ENCODE measurements at places on chromosomes 1 and 21.

DNA sequence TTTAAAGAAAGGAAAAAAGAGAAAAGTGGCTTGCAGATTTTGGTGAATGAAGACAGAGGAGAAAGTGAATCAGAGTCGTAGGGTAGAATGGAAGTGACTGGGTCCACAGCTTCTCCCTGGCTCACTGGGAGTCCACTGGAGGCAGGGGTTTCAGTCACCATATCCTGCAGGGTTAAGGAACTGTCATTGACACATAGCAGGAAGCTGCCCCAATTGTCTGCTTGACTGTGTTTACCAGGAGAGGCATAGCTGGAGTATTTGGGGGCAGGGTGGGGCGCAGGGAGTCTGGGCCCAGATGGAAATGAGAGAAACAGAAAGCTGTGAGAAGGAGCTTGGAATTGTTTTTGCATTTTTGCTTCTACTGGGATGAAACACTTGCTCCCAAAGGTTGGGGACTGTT, 228.8 kb upstream of the CSF3R start:
- no peak for DNase-seq

DNA sequence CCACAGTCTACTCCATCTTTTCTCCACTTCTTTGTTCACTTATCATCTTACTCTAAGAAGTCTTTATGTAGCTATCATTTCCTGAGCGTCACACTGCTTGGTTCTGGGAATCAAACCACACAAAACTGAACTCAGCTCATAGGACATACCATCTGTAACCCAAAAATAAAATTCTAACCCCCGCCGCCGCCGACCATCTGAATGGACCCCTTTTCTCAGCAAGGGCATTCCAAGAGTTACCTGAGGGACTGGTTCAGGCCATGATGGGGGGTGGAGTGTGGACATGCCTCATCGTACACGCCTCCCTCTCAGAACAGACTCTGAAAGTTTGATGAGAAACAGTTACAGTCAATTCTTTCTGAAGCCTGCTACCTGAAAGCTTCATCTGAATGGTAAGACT, 12.6 kb upstream of the CHI3L2 start:
- DNase-seq: no peak

- DNase-seq: no peak
Observed at GRCh38 chr1:59577774-59578173, 237.0 kb upstream of the HOOK1 start.

DNA sequence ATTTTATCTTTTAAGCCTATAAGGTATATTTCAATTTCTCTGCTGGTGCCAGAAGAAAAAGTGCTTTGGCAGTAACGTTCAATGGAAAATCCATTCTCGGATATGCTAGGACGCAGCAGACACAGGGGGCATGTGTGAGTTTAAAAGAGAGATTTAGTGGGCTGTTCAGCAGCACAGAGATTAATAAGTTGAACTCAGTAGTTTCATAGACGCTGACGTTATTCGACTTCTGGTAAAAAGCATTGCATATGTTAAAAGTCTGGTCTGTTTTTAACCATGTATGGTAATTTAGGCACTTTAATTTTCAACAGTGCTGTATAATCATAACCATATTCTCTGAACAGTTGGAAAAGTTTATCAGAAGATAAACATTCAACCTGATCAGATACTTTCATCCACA, 99.6 kb downstream of the ATP6V1G3 start:
- DNase-seq: no peak

DNA sequence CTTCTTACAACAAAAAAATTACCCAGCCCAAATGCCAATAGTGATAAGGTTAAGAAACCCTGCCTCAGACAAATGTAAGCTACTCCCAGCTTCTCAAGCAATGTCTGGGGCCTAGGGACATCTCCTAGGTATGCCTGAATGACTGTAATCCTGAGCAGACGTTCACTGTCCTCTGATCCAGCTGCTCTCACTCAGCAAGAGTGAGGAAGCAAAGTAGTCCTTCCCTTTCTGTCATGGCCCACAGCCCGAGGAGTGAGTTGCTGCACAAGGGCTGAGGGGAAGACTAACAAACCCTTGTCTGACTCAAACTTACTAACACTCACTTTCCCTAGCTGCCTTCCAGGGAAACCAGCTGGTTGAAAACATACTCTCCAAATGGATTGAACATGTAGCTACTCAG, 124.9 kb upstream of the TNFSF4 start:
- DNase-seq: no peak

GRCh38 chr1:231841616-231842344, 215.2 kb downstream of the DISC1 start:
- no peak for DNase-seq

- no peak for DNase-seq
Observed at GRCh38 chr1:209875515-209875914, 47.7 kb downstream of the UTP25 start.

DNA sequence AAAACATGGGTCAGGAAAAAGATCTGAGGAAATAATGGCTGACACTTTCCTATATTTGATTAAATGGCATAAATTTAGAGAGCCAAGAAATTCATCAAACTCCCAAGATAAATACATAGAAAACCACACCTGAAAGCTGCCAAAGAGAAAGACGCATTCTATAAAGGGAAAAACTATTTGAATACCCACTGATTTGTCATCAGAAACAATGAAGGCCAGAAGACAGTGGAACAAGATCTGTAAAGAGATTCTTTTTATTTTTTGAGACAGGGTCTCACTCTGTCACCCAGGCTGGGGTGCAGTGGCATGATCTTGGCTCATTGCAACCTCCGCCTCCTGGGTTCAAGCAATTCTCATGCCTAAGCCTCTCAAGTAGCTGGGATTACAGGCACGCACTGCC, 17.4 kb downstream of the SDE2 start:
- no peak for DNase-seq

DNA sequence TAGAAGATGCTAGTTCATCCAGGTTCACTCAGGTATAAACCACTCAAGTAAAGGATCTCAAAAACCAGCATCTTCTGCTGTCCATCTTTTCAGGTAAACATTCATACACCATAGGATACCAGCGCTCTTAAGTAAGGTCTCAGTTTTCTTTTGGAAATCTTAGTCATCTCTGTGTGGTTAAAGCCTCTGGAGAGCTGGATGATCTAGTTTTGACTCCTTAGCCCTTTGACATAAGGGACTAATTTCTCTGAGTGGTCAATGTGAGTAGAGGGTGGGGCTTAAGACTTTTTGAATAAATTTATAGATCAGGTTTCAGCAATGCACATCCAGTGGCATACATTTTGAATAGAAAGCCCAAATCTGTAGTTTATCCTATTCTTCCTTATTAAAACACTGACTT, 92.3 kb downstream of the CTH start:
- no peak for DNase-seq

GRCh38 chr1:221302357-221302756, 423.1 kb downstream of the HLX start:
- no peak for DNase-seq

DNA sequence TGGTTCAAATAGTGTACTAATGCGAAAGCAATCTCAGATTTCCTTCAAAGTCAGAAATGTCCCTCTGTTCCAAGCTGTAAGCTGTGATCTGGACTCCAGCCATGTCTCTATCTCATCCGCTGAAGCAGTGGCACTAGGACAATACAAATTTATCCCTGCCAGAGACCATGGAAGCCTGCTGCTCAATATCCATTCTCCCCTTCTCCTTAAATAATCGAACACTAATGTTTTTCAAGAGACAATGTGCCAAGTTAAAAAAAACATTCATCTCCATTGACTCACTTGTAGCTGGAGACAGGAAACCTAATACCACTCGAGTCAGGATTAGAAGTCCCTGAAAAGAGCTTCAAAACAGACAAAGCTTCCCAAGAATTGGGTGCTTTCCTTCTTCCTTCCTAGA, 38.5 kb upstream of the PGBD5 start:
- no peak for DNase-seq

- no peak for DNase-seq
Observed at GRCh38 chr1:220533504-220534109, 5.7 kb downstream of the MARK1 start.

DNA sequence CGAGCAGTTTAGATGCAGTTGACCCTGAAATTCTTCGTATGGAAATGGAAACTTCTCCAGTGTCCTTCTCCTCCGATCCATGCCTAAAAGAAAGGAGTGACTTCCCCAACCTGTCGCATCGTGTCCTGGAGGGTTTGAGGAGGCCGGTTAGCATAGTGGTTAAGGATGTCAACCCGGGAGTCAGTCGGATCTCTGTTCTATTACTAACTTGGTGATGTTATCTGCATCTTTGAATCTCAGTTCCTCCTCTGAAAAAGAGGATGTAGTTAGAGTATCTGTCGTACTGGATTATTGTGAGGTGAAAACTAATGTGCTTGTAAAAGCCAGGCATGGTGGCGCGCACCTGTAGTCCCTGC, 684 bp downstream of the ZBTB8B start:
- DNase-seq: no peak

- no peak for DNase-seq
Observed at GRCh38 chr1:29532751-29533150, 296.4 kb downstream of the PTPRU start.

GRCh38 chr21:20591284-20591683, 406.9 kb upstream of the NCAM2 start:
- DNase-seq: no peak

DNA sequence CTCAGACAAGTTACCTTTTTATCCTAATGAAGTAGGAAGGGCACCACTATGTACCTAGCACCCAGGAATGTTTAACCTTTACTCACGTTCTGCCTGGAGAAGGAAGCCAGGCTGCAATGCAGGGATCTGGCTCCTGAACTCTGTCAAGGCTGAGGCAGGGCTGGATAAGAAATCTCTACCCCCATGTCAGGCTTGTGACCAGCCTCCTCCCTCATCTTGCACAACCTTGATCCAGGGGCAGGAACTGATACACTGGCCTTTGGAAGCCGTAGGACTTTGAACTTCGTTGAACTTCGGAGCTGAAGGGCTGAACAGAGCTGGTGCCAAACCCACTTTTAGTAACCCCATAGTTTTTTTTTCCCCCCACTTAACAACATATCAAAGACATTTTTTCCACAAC, 8.0 kb upstream of the AKR1A1 start:
- no peak for DNase-seq

DNA sequence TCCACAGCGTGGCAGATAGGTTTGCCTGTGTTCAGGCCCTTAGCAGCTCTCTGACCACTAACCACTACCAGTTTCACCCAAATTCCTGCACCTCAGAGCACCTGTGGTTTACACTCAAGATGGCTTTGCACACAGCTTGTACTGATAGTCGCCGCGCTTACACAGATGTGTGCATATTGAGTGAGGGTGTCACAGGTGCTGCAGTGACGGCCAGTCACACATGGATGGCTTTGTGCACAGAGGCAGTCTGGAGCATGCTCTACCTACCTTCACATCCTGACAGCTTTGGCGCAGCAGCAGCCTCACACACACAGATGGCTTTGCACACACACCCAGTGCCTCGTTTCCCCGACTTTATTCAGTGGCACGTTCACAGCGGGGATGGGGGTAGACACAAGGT, 7.5 kb downstream of the DMAP1 start:
- DNase-seq: no peak

DNA sequence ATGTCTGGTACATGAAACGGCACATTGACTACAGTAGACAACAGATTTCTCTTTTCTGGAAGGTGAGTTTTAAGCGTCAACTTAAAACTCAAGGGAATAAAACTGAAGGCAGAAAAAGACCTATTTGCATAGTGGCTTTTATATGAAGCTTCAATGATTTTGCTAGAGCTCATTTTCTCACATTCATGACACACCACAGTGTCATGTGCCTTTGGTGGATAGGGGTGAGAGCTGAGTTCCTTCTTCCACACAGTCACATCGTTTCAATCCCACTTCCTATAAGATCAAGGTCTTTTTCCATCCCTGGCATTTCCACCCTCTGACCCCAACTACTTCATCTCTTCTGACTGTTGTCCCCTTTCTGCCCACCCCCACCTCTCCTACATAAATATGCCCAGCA, 31.0 kb downstream of the IL12RB2 start:
- DNase-seq: no peak

DNA sequence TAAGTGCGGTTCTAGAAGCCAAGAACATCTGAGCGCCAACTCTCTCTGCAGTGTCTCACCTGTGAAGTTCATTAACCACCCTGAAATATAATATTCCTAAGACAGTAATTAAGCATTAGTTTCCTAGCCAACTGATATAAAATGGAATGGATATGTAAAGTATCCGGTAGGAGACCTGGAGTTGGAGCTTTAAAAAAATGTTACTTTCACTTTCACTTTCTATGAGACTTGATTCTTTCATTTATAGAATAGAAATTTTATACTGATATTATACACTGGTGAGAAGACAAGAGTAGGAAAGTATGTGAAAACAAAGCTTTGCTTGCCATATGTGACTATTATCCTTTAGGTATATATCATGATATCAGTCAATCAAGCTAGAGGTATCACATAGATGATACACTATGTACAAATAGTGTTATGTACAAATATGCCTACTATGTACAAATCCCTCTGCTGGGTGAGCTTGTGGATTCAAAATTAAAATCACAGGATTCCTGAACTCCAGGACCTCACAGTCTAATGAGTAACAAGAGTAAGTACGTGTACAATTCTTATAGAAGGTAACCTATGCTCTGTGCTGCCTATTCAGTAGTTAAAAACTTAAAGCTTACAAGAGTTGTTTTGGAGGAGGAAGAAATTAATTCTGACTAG, 934.2 kb downstream of the TTLL7 start:
- no peak for DNase-seq

DNA sequence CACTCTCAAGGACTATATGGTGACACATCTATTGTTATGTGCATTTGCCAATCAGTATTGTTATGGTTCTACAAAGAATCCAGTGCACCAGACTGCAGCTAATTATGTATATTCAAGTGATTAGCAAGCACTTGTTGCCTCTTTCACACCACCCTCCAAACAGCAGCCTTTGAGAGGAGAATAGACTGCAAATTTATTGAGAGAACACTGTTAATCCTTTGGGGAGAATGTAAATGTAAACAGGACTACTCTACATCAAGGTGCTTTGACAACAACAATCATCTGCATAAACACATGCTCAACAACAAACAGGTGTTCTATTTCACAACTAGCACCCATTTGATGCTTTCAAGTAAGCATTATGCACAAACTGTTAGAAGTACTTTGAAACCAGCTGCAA, 117.4 kb downstream of the AKT3 start:
- no peak for DNase-seq

GRCh38 chr1:1415751-1416150, 5.3 kb downstream of the ANKRD65 start:
- DNase-seq: no peak

GRCh38 chr1:230891413-230891812, 23.1 kb upstream of the C1orf198 start:
- DNase-seq: no peak

GRCh38 chr1:208604295-208604694, 360.1 kb upstream of the PLXNA2 start:
- no peak for DNase-seq

- no peak for DNase-seq
Observed at GRCh38 chr21:41439248-41439647, 13.2 kb downstream of the MX1 start.

- DNase-seq: no peak
Observed at GRCh38 chr1:1302951-1303509, 4.7 kb downstream of the ACAP3 start.

GRCh38 chr21:42352441-42353095, 1.8 kb upstream of the TFF2 start:
- DNase-seq: no peak

- no peak for DNase-seq
Observed at GRCh38 chr1:183783342-183783741, 21.6 kb upstream of the RGL1 start.
